Stimulated activated CD4-positive, alpha-beta T cell treated with anti-CD3 and anti-CD28 coated beads, Interleukin-4, amount 100 ng/mL, for 24 hours (primary cell): ENCODE measurements at places on chromosomes 2 and 18.

GRCh38 chr2:118493213-118493612 is 354.2 kb downstream of the EN1 start:
- no peak for DNase-seq

GRCh38 chr2:62293490-62294271 is 97.8 kb downstream of the B3GNT2 start:
- no peak for DNase-seq

DNA sequence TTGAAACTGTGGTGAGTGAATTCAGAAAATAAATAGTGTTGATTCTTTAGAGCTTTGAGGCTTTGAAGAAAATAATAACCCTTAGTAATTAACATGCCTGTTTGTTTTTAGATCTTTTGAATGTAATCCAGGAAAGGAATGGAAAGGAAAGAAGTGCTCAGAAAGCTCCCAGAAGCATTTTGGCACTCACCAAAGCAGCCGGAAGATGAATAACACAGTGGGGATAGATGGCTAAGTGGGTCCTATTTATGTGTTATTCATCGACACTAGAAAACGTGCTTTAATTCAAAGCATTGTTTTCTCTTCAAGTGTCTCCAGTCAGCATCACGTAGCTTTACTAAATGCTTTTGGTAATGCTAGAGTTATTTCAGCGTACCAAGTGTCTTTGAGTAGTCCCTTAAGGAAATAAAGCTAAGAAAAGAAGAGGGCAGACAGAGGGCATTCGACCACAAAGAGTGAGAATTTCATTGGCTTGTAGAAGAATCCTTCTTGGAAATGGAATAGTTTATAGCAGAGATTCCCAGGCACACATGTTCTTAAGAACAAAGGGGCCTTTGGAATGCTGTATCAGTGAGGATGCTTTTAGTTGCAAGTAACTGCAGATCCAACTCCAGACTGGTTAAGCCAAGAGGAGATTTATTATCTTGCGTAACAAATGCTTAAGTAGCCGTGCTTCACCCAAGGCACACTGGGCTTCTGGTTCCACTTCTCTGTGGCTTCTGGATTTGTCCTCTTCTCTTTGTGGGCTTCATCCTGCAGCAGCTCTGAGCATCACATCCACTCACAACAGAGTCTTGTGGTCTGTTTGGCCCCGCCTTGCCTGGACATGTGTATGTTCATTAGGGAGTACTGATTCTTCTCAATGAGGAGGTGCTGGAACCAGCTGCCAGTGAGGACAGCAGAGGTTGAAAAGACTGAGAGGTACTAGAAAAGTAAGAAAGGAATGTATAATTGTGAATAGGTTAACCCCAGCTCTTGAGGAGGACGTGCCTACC is 63.6 kb upstream of the LTBP1 start:
- no peak for DNase-seq

DNA sequence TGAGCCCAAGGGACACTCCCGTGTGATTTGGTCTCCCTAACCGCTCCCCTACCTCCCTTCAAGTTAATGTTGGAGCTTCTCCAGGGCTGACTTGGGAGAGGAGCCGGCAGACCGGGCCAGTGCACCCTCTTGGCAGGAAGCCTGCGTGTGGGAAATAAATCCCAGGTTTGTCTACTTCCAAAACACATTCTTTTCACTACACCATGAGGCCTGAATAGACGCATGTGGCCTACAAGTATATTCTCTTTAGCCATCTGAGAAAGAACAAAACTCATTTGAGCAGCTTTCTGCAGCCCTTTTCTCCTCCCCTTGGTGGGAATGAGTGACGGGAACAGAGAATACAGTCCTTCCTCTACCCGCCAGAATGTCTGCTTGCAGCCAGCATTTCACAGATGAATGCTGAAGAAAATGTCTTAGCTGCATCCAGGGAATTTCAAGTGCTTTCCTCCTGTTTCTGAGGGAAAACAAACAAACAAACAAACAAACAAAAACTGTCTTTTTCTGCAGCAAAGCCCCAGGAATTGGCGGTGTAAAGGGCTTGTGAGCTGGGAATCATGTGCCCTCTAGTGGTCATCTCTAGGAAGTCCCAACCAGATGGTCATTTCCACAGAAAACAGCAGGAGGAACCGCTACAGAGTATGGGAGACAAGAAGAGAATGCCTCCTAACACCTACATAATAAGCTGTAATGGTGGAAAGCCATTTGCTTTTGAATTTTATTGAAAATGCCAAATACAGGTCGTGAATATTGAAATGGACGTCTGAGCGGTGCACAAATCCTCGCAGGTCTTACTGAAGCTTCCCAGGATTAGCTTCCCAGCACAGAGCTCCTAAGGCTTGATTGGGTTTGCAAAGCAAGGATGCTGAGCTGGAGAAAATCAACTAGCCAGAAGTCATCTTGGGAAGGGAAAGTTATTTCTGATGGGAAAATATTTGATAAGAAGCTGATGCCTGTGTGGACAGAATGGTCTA is 41.2 kb upstream of the DAPL1 start:
- DNase-seq: peak; percentile 31

DNA sequence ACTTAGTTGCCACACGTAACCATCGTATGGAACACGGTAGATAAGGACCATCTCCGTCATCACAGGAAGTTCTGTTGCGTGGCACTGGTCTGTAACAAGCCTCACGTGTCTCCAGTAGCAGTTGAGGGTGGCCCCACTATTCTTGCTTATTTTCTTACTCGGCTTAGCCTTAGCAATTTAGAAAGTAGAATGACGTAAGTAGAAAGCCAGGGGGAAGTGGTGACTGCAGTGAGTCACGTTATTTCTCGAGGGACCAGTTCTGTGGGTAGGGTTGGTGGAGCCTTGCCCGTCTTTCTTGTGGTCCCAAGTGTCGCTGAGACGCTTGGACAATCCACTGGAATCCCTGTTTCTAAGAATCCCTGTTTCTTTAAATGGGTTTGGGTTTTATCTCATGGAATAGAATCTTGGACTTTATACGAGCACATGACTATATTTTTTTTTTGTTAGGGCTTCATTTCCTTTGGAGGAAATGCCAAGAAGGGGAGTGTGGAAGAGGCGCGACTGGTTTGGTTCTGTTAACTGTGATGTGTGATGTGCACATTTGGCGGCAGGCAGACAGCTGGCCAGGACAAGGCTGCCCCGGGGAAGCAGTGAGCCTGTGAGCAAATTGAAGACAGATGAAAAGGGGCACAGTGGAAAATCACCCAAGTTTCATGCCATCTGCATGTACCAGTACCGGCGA is 96.2 kb downstream of the CABLES1 start:
- DNase-seq: peak; percentile 77

- DNase-seq: no peak
Measured at GRCh38 chr2:20645301-20645701, 5.6 kb downstream of the HS1BP3 start.

DNA sequence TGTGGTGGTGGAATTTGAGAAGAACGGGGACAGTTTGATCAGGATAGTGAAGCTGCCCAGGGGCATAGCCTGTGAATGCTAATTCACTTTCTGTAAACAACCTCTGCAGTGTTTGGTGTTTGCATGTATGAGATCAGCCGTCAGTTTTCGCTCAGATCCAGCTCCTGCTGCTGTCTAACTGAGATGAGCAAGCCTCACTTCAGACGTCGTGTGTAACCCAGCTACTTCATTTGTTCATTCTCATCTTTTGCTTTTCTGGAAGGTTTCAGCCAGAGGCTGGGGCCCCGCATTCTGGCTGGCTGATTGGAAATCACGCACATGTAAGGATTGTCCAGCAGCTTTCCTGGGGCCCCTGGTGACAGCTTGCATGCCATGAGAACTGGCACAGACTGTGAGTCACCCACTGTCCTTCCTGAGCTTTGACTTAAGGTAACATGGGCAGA is 48.9 kb downstream of the LDLRAD4 start:
- no peak for DNase-seq

DNA sequence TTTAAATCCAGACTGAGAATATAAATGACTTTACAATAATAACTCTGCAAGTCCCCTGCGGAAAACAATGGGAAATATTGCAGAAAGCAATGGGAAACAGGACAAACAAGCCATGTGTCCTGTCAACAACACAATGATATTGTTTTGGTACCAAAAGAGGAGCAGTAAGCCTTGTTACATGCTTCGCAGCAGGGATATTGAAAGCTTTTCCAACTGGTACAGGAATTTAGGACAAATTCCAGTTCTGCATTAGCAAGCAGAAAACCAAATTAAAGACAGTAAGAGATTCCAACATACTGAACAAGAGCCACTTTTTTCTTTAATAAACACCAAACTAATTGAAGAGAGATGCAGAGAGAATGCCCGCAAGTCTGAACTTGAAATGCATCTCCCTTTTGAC is 30.0 kb downstream of the FRZB start:
- DNase-seq: no peak

DNA sequence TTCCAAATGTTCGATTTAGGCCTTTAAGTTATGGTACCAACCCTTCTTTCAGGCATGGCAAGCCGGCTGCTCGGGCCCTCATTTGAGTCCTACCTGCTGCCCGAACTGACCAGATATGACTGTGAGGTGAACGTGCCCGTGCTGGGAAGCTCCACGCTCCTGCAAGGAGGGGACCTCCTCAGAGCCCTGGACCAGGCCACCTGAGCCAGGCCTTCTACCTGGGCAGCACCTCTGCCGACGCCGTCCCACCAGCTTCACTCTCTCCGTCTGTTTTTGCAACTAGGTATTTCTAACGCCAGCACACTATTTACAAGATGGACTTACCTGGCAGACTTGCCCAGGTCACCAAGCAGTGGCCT is 87.2 kb downstream of the EPAS1 start:
- DNase-seq: no peak

GRCh38 chr2:39408351-39409136 is 28.5 kb downstream of the MAP4K3 start:
- DNase-seq: no peak

DNA sequence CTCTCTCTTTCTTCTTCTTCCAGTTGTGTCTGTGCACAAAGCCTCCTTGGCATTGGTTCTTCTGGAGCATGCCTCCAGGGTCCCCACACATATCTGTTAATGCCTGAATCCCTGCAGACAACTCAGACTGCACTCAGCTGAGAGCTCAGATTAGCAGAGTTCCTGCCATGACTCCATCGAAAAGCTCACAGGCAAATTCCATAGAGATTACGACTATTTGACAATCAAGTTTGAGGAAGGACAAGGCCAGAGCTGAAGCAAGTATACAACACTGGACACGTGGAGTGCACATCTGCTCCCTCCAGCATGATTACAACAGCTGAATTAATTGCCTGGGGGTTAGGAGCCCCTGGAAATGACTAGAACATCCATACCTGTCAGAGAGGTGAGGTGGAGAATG is 190.7 kb downstream of the INSIG2 start:
- no peak for DNase-seq

DNA sequence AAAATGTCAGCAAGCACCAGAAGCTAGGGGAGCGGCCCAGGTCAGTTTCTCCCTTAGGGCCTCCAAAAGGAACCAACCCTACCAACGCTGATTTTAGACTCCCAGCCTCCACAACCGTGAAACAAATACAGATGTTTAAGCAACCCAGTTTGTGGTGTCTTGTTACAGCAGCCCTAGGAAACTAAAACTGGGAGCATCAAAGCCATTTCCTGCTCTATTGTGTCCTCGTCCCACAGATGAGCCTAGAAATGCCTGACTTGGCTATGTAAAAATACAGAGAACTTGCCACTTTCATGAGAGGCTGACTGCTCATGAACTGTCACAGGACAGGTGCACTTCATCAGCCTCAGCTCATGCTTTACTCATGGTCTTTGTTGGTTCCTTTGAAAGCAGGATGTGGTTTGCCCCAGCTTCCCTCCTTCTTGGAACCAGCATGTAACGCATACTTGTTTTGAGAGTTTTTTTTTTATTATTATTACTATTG is 97.6 kb upstream of the SLC39A10 start:
- DNase-seq: peak; percentile 81

GRCh38 chr2:71078624-71079023 is 10.2 kb downstream of the NAGK start:
- no peak for DNase-seq

DNA sequence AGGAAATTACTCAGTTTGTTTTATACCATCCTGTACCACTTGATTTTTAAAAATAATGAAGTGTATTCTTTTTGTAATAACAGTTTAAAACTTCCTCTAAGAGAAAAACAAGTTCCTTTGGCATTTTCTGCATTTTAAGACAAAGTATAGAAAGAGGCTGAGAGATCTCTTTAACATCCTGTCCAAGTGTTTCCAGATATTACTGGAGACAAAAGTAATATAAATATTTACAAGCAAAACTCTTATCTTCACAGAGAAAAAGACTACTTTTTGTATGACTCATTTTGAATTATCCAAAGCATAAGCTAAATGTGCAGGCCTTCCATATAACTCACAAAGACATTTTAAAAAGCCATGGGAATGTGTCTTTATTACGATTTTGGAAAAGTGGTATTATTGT is 221.1 kb downstream of the RDH14 start:
- DNase-seq: no peak
